SK-N-SH (cell line): ENCODE measurements at places on chromosomes 2 and 18.

DNA sequence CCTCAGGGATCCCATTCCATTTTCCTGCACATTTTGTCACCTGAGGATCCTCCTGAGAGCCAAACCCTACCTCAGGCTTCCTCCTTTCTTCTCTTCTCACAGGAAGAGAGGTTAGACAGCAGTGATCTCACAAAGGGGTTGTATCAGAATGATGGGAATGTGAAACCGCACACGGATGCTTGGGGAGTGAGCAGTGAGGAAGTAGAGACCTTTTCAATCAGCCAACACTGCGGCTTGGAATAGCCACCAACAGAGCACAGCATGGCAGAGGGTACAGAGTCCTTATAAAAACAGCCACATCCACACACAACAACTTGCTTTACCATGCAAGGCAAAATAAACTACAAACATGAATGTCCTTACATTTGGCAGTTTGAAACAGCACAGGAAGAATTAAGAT lies 8.7 kb downstream of the TMEM182 start:
- DNase-seq, result no peak

DNA sequence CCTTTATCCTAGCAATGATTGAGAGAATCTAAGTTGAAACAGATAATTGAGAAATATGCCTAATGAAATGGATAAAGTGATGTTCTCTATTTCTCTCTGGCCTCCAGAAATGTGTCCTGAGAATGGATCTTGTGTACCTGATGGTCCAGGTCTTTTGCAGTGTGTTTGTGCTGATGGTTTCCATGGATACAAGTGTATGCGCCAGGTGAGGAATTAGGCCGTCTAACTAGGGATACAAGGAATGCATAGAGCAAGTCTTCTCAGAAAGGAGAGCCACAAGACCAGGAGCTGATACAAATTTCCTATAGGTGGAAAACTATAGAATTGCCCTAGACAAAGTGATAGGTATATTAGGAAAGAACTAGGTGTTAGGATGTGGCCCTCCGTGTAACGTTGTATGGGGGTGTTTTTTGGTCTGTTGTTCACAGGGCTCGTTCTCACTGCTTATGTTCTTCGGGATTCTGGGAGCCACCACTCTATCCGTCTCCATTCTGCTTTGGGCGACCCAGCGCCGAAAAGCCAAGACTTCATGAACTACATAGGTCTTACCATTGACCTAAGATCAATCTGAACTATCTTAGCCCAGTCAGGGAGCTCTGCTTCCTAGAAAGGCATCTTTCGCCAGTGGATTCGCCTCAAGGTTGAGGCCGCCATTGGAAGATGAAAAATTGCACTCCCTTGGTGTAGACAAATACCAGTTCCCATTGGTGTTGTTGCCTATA lies 592 bp upstream of the CAD start:
- no peak for DNase-seq

DNA sequence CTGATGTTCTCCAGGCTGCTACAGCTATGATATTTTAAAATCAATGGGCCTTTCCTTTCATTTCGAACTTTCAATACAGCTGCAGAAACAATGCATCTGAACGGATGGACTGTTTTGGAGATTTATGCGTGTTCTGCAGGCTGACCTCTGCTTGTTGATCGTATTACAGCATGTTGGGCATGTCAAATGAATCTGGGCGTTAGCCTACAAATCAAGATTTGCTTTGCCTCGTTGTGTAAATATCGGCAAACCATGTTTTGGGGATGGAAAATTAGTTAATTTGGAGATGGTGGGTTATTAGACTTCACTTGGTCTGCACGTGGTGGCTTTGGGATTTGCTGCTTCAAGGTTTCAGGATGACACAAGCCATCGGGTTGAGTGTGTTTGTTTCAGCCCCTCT lies 129.3 kb downstream of the AGAP1 start:
- DNase-seq, result no peak

- no peak for DNase-seq
These were observed 2.9 kb downstream of the HOXD13 start for GRCh38 chr2:176095421-176095820.

GRCh38 chr18:24600076-24600654 lies 139.7 kb downstream of the HRH4 start:
- DNase-seq, result peak; percentile 56

DNA sequence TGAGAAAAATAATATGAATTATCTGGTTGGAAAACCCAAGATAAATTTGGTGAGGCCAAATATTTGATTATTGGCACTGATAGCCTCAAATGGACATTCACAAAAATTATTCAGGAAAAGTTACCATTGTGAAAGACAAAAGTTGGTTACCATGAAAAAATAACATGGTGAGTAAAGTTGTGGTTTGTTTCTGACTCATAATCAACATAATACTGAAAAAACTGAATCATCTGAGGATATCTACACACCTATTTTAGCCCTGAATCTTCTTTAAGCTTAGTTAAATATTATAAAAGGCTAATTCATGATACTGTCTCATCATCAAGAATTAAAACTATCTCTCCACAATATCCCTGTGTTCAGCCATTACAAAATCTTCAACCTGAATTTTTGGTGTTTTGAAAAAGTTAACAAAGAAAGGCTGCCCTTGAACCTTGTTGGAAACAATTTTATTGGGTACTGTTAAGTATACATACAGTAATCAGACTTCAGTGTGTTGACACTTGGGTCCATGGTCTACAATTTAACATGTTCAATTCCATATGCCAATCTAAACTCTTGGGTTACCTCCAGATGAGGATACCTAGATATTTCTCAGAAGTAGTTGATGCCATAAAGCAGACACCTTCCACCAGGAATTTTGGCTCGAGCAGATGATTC lies 607.5 kb upstream of the SLC39A10 start:
- no peak for DNase-seq

GRCh38 chr2:226086190-226086589 lies 686.7 kb downstream of the NYAP2 start:
- no peak for DNase-seq

GRCh38 chr2:27807476-27807875 lies 36.0 kb downstream of the MRPL33 start:
- peak; percentile 38 for DNase-seq

DNA sequence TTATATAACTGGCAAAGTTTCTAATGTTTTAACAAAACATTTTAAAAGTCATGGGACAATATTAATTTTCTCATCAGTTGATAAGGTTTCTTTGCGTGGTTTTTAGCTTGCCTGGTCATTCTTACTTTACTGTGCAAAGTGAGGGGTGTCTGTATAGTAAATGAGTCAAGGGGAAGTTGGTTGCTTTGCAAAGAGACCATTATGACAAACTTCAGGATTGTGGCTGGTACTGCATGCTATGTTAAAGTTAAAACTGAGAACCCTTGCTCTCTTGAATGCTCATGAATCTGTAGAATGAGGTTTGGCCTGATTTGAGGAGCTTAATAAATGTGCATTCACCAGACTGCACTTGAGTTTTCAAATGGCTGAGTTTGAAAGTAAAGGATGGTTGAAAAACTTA lies 47.0 kb downstream of the COL4A4 start:
- no peak for DNase-seq

DNA sequence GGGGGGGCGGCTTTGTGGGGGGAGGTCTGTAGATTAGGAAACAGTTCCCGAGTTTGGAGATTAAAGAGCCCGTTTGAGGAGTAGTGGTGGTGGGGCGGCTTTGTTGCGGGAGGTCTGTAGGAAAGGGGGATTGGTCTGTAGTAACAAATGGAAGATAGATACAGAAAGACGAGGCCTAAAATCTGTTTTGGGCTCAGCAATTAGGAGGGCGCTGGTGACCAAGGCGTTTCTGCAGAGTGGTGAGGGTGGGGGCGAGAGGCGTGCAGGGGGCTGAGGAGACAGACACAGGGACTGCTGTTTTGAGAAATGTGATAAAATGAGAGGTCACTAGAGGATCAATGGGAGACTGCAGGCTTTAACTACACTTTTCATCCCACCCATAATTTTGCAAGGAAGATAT lies 1.6 kb upstream of the ADNP2 start:
- no peak for DNase-seq
